ENCODE measurements at places on chromosomes 12 and 14.

- DNase-seq, result no peak
Measured at GRCh38 chr12:24212496-24212895, 263.0 kb upstream of the SOX5 start.

DNA sequence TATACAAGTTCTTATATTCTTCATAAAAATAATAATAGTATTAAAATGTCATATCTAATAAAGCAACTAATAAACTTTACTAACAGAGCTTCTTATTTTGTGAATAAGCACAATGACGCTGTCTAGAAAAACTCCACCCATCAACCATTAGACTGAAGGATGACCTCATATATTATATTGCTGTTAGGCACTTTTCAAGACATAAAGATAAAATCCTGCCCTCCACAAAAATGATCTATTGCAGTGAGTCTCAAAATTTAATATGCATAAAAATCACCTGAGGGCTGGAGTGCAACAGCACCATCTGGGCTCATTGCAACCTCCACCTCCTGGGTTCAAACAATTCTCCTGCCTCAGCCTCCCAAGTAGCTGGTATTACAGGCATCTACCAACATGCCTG is 20.1 kb downstream of the TM7SF3 start:
- no peak for DNase-seq

DNA sequence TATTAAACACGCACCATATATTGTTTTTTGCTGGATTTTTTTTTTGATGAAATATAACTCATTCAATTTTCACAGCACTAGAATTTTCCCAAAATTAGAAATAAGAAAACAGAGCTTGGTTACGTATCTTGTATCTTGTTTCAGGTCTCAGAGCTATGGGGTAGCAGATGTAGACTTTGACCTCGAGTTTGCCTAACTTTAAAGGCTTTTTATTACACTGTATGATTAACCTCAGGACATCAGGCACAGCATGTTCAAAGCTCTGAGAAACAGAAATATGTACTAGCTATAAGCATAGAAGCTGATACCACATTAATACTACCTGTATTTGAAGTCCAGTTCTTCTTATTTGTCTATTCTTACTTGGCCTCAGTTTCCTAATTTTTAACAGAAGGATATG is 171.9 kb upstream of the KITLG start:
- no peak for DNase-seq

- DNase-seq, result no peak
Measured at GRCh38 chr12:113392520-113392919, 11.2 kb downstream of the SDS start.

DNA sequence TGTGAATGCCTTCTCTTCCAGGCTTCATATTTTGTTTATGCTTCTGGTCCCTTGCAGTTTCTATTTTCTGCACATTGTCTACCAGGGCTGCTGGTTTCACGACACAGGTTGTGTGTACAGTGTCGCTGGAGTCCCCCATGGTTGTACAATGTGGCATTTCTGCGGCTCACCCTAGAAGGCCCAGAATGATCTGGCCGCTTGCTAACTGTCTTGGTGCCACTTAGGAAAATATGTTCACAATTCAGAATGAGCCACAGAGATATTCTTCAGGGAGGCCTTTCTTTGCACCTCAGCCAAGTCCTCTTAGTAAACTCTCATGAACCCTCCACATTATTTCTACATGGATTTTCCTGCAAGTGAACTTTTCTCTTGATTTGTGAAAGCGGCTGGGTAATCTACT is 195.4 kb downstream of the SUDS3 start:
- no peak for DNase-seq
